Mucosa of gallbladder (tissue), 1 donor: ENCODE measurements at places on chromosomes 6 and 20.

- DNase-seq = no peak
Measured at GRCh38 chr6:12014873-12015149, 2.7 kb downstream of the HIVEP1 start.

DNA sequence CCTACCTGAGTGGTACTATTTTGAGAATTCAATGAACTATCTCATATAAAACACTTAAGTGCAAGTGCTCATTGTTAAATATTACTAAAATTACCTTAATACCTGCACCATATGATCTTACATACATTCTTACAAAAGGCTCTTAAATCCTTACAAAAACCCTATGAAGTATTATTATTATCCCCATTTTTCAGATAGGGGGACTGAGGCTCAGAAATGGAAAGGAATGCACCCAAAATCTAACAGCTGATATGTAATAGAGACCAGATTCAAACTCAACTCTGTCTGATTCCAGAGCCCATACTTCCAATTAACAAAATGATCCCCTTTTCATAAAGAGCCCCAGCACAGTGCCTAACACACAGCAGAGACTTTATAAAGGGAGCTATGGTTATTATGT lies 17.5 kb downstream of the BCL2L1 start:
- DNase-seq = no peak

DNA sequence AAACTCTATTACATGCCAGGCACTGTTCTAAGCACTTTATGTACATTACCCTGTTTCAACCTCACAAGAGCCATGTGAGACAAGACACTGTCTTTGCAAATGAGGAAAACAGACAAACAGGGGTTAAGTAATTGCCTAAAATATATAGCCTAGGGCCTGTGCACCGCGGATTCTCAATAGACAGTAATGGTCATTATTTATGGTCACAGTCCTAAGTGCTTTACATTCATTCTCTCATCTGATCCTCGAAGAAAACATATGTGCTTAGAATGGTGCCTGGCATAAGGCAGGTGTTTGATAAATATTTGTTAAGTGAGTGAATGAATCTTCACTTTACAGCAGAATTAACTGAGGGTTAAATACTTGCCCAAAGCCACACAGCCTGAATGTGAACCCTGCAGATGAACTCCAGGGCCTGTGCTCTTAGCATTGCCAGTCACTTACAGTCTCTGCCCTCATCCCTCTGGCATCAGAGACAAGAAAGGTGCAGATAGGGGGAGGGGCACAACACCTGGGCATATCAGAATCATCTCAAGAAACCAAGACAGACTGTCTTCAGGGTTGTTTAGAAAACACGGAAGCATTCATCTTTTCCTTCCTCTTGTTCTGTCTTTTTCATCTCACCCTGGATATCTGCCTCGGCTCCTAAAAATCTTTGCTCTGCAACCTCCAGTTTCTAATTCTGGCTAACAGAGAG lies 92.8 kb upstream of the SASH1 start:
- no peak for DNase-seq

- no peak for DNase-seq
Measured at GRCh38 chr6:29834564-29835436, 7.2 kb downstream of the HLA-G start.

GRCh38 chr20:40891351-40891750 lies 137.3 kb upstream of the TOP1 start:
- no peak for DNase-seq

DNA sequence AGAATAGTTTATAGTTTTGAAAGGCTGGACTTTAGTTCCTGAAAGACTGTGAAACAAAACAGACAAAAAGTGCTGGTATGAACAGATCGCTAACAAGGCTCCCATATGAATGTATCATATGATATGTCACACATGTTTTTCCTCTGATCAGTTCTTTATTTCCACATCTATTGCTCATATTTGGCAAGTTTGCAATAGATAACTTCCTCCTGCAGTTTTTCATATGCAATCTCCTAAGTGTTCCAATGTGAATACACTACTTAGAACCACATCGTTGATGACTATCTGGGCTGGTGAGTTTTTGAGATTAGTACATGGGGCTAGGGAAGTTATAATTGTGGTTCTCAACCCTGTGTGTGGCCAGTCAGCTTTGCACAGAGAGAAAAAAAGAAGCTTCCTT lies 23.1 kb downstream of the CRYBG1 start:
- DNase-seq = no peak

DNA sequence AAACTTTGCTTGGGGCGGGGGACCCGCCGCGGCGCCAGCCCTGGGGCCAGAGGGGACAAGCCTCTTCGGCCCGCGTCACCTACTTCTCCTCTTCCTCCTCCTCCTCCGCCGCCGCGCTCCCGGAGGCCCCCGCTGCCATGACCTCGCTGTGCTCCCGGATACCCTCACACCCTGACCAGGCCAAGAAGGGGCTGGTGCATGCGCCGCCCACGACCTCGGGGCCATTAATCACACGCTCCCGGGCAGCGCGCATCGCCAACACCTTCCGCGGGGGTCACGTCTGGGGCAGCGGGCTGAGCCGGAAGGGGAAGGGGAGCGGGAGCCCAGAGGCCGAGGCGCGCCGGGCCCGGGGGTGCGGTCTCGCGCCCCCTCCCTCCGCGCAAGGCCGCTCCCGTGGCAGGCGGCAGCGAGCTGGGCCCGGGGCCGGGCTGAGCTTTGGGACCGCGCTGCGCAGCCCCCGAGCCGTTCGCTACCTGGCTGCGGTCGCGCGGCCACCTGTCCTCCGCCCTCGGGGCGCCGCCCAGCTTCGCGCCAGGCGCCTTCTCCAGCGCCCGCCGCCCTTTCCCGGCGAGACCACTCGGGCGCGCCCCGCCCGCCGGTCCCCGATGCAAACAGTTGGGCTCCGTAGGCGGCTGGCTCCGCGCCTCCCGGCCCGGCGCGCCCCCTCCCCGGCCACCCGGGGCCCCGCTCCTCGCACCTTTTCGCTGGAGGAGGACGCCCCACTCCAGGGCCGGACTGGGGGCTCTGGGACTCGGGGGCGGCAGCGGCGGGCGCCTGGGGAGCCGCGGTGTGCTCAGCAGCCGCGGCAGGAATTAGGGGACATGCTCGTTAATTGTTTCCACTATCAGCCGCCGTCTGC lies 575 bp upstream of the CNR1 start:
- DNase-seq = no peak

GRCh38 chr6:7761051-7761450 lies 35.2 kb downstream of the BMP6 start:
- DNase-seq = no peak

DNA sequence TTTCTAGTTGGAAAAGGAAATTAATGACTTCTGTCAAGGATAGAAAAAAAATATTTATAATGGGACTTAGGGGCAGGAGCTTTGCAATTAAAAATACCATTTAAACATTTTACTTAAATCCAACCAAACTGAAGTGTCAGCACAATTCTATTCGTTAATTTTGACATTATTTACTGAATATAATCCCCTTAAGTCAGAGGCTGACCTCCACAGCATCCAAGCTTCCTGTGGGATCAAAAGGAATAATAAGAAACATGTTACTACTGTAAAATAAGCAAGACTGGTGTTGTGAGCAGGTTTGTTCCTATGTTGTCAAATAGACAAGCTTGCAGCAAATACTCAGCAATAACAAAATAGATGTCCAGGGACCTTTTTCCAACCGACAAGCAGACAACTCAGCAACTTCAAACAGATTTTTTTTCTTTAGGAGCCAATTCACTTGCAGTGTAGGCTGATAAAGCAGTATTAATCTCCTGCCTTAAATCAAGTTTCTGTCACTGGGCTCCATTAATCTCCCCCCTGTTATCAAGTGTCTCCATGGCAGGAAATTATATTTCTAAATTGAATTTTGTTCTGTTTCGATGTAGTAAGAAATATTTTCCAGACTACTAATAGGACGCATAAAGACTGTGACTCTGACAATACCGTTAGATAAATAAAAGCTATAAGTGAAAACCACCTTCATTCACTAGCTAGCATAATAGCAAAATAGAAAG lies 157.4 kb downstream of the HACE1 start:
- no peak for DNase-seq

DNA sequence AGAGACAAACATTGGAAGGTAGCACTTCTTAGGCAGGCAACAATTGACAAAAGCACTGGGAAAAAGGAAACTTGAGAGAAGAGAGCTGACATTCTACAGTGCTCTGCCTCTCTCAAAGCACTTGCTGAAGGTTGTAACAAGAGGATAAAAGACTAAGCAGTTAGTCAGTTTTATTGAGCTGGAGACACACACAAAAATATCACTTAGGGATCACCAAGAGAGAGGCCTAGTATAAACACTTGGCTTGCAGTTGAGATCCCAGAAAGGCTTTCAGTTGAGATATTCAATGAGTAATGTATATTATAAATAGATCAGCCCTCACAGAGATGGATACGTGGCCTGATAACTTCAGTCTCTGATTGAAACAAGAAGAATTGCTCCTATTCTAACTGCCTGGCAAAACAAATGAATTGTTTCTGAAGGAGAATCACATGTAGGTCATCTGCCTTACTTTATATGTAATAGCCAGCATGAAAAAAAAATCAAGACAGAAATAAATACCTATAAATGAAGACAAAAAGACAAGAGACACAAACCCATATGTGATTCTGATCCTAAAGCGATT lies 747.2 kb upstream of the MAN1A1 start:
- DNase-seq = no peak
